ENCODE measurements at places on chromosomes 7 and 10.

- no peak for DNase-seq
Observed at GRCh38 chr7:140485500-140486265, 6.4 kb upstream of the MKRN1 start.

GRCh38 chr7:122674502-122674901, 24.4 kb downstream of the RNF133 start:
- DNase-seq = no peak

DNA sequence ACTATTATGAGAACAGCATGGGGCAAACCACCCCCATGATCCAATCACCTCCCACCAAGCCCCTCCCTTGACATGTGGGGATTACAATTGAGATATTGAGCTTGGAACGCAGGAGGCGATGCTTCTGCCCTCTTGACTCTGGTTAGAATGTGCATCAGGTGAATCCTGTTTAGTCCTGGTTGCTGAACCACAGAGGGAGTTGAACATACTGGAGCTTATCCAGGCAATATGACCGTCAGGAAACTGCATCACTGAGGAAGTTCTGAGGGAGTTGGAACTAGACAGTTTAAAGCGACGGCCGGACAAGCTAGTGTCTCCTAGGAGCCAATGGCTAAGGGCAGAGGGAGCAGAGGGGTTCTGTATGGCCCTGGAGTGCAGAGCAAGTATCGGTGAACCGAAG, 31.8 kb upstream of the GARS1 start:
- no peak for DNase-seq

DNA sequence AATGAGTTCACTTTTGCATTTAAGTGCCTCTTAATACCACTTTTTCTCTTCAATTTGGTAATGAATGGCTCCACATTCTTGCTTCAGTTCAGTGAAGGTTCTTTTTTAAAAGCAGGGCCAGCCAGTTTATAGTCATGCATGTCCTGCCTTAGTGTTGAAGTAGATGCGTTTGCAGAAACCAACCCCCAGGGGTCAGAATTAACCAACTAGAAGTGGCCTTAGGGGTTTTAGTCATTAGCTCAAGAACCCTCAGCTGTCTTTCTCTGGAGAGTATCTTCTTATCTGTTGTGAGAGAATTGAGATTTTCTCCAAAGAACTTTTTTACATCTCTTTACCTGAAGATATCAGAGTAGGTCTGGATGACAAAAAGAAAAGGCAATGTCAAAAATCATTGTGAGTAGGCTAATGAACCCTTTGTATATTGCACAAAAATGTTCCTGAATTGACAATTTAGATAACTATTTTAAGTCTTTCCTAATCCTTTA, 82.2 kb downstream of the PIK3CG start:
- DNase-seq = no peak

GRCh38 chr7:111578754-111579153, 16.5 kb upstream of the IMMP2L start:
- no peak for DNase-seq

- peak; percentile 17 for DNase-seq
Observed at GRCh38 chr7:151051108-151051507, 2.8 kb downstream of the ASIC3 start.

GRCh38 chr10:133310789-133311188, 2.1 kb downstream of the ZNF511 start:
- DNase-seq = no peak

GRCh38 chr7:16889305-16889704, 7.5 kb upstream of the AGR3 start:
- DNase-seq = no peak

DNA sequence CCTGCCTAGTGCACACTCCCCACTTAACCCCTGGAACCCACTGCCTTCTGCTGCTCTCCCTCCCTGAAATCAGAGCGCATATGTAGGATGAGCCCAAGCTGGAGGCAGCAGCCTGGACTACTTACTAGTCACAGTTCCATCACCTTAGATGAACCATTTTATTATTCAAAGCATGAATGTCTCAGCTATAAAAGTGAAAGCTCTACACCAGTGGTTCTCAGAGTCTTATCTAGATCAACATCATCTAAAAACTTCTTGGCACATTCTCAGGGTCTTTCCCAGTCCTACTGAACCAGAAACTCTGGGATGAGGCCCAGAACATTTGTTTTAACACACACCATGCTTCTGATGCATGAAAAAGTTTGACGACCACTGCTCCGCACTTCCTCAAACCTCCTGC, 100.3 kb upstream of the ANK3 start:
- no peak for DNase-seq

GRCh38 chr10:29623797-29624196, 11.0 kb downstream of the SVIL start:
- DNase-seq = no peak

GRCh38 chr10:44960088-44960460, 472 bp downstream of the RASSF4 start:
- DNase-seq = no peak

- DNase-seq = no peak
Observed at GRCh38 chr7:35993676-35994606, 159.1 kb upstream of the EEPD1 start.

GRCh38 chr7:41917-42565, 150.3 kb upstream of the FAM20C start:
- no peak for DNase-seq

- no peak for DNase-seq
Observed at GRCh38 chr7:102424129-102424551, 9.2 kb upstream of the ORAI2 start.

DNA sequence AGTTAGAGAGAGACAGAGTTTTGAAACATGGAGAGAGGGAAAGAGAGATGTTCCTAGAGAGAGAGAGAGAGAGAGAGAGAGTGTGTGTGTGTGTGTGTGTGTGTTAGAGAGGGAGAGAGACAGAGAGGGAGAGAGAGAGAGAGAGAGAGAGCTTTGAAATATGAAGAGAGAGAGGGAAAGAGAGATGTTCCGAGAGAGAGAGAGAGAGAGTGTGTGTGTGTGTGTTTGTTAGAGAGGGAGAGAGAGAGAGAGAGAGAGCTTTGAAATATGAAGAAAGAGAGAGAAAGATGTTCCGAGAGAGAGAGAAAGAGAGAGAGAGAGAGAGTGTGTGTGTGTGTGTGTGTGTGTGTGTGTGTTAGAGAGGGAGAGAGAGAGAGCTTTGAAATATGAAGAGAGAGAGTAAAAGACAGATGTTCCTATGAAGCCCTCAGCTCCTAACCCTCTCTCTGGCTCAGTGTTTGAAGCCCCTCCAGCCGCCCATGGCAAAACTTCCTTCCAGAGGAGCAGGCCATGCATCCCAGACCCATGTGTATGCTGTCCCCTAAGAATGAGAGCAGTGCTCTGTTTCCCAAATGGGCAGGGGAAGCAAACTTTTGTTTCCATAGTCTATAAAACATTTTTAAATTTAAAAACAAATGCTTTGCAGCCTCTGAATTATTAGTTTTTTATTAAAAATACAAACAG, 130.9 kb downstream of the KCNMA1 start:
- no peak for DNase-seq

- DNase-seq = no peak
Observed at GRCh38 chr7:158811461-158811860, 17.8 kb downstream of the ESYT2 start.

GRCh38 chr10:129770286-129770685, 193.8 kb downstream of the EBF3 start:
- DNase-seq = no peak

DNA sequence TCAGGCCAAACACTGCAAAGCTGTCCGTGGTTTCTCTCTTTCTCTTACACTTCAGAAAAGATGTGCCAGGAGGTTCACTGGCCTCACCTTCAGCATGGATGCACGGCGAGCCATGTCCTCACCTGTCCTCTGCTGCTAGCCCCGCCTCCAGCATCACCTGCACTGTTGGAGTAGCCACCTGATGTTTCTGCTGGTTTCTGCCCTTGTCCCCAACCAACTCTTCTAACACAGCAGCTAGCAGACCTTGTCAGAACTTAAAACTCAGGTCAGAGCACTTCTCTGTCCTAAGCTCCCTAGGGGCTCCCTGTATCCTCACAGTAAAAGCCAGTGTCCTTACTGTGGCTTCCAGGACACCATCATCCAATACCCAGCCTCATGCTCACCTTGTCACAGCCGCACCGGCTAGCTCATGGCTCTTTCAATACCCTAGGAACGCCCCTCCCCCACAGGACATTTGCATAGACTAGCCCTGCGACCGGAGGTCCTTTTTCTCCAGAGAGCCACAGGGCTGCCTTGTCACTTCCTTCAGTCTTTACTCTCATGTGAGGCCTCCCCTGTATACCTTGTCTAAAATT, 15.2 kb downstream of the PALD1 start:
- no peak for DNase-seq

GRCh38 chr7:111238886-111239285, 148.0 kb downstream of the LRRN3 start:
- no peak for DNase-seq

GRCh38 chr7:88169717-88170320, 50.0 kb downstream of the SRI start:
- DNase-seq = no peak

DNA sequence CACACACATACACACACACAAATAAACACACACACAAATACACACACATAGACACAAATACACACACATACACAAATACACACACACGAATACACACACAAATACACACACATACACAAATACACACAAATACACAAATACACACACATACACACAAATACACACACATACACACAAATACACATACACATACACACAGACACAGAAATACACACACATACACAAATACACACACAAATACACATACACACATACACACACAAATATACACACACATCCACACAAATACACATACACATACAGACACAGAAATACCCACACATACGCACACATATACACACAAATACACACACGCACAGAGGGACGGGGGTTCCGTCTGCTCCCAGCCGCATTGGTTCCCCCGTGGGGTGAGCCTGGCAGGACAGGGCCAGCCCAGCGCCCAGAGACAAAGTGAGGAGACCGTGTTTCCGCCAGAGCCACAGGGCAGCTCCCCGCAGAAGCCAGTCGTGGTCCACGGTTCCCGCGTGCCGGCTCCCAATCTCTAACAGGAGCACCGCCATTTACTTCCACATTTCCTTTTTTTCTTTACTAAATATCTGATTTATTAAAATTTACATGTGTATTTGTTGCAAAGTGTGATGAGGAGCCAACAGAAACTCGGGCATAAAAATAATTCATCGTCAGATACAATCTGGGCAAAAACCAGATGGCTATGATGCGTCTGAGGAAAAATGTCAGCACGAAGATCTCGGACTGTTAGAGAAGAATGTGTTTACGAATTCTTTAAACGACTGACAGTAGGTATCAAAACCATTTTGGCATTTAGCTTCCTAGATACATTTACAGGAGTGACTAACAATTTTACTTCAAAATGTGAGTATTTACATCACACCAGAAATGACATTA, 3.1 kb upstream of the KNDC1 start:
- no peak for DNase-seq

- no peak for DNase-seq
Observed at GRCh38 chr7:7486362-7486761, 49.3 kb downstream of the COL28A1 start.

- DNase-seq = peak; percentile 95
Observed at GRCh38 chr7:876077-876971, at the start of gene GET4. GET4 (plus strand) TSS chr7:876554; CDS start chr7:876646, 92 bp downstream.

GRCh38 chr7:3106361-3106826, 62.7 kb upstream of the CARD11 start:
- DNase-seq = no peak

DNA sequence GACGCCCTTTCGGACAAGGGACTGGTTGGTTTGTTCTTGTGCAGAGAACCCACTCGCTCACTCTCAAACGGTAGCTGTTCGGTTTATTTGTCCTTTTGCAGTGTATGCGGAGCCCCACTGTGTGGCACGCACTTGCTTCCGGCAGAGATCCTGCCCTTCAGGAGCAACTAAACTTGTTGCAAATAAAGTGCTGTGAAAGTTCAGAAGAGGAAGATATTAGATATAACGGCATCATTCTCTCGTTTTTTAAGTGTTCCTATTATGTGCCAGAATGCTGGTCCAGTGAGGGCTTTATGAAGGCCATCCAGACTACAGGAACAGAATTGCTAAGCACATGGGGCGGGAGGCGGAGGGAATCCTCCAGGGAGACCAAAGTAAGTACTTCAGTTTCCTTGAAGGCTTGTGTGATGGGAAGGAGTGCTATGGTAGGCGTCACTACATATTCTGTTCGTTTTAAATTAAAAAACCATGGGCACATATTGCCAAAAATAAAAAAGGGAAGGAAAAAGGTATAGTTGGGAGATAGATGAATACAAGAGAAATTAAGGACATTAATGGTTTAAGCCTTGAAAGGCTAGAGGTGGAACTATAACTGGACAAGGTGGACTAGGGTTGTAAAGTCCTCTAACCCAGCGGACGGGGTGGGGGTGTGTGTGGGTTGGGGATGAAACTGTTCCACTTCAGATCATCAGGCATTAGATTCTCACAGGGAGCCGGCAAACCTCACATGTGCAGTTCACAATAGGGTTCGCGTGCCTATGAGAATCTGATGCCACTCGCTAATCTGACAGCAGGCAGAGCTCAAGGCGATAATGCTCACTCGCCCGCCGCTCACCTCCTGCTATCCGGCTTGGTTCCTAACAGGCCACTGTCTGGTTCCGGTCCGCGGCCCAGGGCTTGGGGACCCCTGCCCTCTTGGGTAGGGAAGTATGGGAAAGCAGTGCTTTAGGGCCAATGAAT, 704 bp upstream of the ERLIN1 start:
- DNase-seq = no peak

DNA sequence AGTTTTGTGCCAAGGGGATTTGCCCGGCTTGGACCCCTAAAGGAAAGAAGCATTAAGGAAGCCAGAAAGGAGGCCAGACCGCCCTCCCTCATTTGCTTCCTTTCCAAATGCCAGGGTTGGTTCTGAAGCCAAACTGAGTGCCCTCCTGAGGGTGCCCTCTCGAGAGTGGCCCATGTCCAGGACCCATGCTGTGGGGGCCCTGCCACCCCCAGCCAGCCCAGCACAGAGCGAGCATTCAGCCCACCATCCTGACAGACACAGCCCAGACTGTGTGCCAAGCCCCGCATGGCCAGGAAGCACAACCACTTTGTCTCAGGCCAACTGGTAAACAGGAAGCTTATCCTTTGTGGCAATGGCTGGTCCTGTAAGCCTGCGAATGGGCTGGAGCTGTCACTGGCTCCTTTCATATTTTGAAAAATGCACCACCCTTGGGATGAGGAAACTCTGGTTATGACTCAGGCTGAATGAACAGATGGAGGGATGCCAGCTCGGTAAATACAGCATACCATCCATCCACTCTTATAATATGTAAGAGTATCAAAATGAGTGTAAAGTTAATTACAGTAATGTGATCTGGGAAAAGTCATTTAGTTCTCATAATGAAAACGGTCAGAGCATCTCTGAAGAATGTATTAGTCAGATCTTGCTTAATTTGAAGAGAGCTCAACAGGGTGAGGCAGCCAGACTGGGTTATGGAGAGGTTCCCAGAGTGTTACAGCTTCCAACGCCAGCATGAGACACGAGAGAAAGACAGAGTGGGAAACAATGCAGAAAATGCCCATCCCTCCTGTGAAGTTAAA, 65.0 kb downstream of the STK17A start:
- no peak for DNase-seq

- no peak for DNase-seq
Observed at GRCh38 chr10:92995509-92995908, 65.1 kb upstream of the CYP26C1 start.

DNA sequence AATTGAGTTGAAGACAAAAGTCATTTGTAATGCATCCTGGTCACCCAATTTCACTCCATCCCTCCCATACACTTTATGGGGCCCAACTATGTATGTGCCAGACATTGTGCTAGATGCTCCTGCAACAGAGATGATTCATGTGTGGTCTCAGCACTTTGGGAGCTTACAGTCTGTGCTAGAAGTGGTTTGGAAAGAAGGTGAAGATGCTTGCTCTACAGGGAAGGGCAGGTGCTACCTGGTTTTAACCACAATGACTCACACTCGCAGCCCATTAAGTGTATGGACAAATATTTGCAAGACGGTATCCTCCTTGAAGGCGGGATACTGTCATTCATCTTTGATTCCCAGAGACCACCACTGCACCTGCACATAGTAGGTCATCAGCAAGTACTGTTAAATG, 257.6 kb downstream of the OTUD1 start:
- no peak for DNase-seq
